ENCODE measurements at places on chromosomes 6 and 20. TPM values are rescaled to one million over a fixed set of nuclear protein-coding genes. Genes with fewer than 3 reads are reported as not detected.

TMEM244 gene
- total RNA-seq = not detected

- DNase-seq = no peak
- H3K4me3 ChIP-seq = no peak overlapping the region
- H3K27ac ChIP-seq = no peak overlapping the region
- H3K36me3 ChIP-seq = no peaks in the 10 kb centered on the region
These were observed 54.1 kb downstream of the ATXN1 start for GRCh38 chr6:16706911-16707783.

DNA sequence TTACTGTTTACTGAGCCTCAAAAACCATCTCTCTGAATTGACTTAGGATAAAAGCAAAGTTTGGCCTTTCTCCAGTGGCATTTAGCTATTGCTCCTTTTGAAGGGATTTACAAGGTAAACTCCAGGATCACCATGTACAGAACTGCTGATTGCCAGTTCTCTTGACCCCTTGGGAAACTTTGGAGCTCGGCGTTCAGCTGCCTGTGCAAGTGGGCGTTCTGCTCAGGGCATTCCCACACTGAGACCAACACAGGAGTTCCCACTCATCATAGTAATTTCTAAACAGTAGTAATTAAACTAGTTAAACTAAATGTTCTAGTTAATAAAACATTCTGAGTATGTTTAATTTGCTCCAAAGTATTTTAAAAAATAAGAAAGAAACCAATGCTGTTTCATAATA is 14.9 kb downstream of the KCNQ5 start:
- DNase-seq = no peak
- no peak overlapping the region for H3K4me3 ChIP-seq
- H3K27ac ChIP-seq = no peak overlapping the region
- peaks cover 2% of the 10 kb centered on the region for H3K27me3 ChIP-seq
- no peaks in the 10 kb centered on the region for H3K36me3 ChIP-seq

DNA sequence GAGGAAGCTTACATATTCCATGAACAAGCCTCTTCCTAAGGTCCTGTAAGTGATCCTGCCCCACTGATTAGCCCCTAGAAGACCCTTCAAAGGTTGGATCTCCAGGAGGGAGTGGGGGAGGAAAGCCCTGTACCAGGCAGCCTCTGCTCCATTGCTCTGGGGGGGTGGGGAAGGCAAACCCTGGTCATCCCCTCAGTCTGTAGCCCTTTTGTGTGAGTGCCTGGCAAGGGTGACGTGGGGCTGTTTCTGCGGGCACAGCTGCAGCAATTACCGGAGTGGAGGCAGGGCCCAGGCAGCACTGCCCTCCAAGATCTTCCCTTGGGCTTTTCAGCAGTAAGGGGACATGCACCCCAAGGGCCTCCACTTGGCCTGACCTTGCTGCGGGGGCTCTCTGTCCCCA is at the start of gene MOG:
MOG (plus strand) TSS at position 295 of the 400 bp plus-strand sequence. CDS start 118 bp downstream, outside the sequence.
- no peaks in the 10 kb centered on the region for H3K36me3 ChIP-seq
- no peak for DNase-seq
- peaks cover 9% of the 10 kb centered on the region for H3K4me1 ChIP-seq
- no peak within 1 kb of the TSS for H3K4me3 ChIP-seq
- no peak within 1 kb of the TSS for H3K27ac ChIP-seq

- DNase-seq = no peak
- H3K4me3 ChIP-seq = no peak overlapping the region
- no peak overlapping the region for H3K27ac ChIP-seq
- peaks cover 1% of the 10 kb centered on the region for H3K27me3 ChIP-seq
These were observed 183.3 kb downstream of the FOXC1 start for GRCh38 chr6:1792989-1793388.

BFSP1 gene
- total RNA-seq = 3.5 TPM

- no peak for DNase-seq
- H3K27ac ChIP-seq = no peak overlapping the region
These were observed 28.0 kb downstream of the IL22RA2 start for GRCh38 chr6:137145421-137145820.

DNA sequence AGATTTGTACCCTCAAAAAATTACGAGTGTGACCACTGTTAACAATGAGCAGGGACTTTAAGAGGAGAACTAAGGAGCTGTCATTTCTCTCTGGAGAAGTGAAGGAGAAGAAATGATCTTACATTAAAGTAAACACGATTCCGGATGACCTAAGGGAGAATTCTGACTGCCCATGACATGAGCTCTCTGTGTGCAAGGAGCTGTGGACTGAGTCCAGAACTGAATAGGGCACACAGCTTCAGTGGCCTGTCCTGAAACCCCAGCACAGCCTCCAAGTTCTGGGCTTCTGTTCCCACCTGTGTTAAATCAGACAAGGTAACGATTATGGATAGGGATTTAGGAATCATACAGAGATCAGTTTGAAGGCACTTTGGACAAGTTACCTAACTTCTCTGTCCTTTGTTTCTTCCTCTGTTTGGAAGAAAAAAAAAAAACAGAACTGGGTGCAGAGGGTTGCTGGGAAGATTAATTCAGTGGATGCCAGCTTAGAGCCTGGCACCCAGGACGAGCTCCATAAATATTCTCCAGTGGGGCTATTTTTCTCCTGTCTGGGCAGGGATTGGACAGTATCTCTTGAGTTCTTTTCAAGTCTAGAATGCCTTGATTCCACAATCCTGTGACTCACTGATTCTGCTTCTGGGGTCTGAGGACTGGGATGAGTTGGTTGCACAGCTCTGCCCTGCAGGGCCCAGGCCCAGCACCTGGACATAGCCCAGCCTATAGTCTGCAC is 65.7 kb downstream of the MRPL14 start:
- H3K36me3 ChIP-seq = no peaks in the 10 kb centered on the region
- no peak for DNase-seq
- peak overlapping the region; percentile 39 for H3K27ac ChIP-seq
- no peak overlapping the region for H3K4me3 ChIP-seq
- H3K27me3 ChIP-seq = peaks cover 12% of the 10 kb centered on the region

SOBP gene
- total RNA-seq = 1.5 TPM

GRCh38 chr6:3794092-3794491 is 42.6 kb upstream of the PXDC1 start:
- no peak overlapping the region for H3K4me3 ChIP-seq
- peaks cover 53% of the 10 kb centered on the region for H3K4me1 ChIP-seq
- no peak for DNase-seq
- no peak overlapping the region for H3K27ac ChIP-seq
- H3K27me3 ChIP-seq = no peaks in the 10 kb centered on the region

- DNase-seq = no peak
- H3K4me3 ChIP-seq = no peak overlapping the region
- no peaks in the 10 kb centered on the region for H3K4me1 ChIP-seq
- no peak overlapping the region for H3K27ac ChIP-seq
- no peaks in the 10 kb centered on the region for H3K36me3 ChIP-seq
- H3K27me3 ChIP-seq = no peaks in the 10 kb centered on the region
These were observed 475 bp downstream of the OR2B6 start for GRCh38 chr6:27957516-27957915.

DNA sequence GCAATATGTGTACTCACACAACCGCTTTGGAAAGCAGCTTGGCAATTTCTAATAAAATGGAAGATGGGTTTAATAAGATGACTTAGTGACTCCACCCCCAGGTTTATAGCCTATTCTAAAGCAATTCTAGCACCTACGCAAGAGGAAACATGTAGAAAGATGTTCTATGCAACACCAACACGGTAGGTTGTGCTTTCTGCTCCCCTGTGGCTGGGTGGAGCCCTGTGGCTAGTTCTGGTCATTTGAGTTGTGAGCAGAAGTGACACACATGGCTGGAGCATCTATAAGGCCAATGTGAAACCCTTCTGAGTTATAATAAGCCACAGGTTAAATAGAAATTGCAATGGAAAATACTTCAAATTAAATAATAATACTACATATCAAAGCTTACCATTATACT is 310.7 kb downstream of the CD83 start:
- DNase-seq = no peak
- H3K36me3 ChIP-seq = no peaks in the 10 kb centered on the region
- no peaks in the 10 kb centered on the region for H3K27me3 ChIP-seq
- peaks cover 20% of the 10 kb centered on the region for H3K4me1 ChIP-seq
- H3K27ac ChIP-seq = no peak overlapping the region

- H3K27ac ChIP-seq = no peak overlapping the region
- H3K36me3 ChIP-seq = no peaks in the 10 kb centered on the region
- no peak overlapping the region for H3K4me3 ChIP-seq
- H3K27me3 ChIP-seq = no peaks in the 10 kb centered on the region
These were observed 69.0 kb upstream of the UST start for GRCh38 chr6:148677594-148678476.

GRCh38 chr6:67141005-67141404 is 1434.0 kb upstream of the EYS start:
- no peaks in the 10 kb centered on the region for H3K27me3 ChIP-seq
- no peak overlapping the region for H3K4me3 ChIP-seq
- H3K27ac ChIP-seq = no peak overlapping the region
- no peaks in the 10 kb centered on the region for H3K36me3 ChIP-seq

GRCh38 chr6:30441171-30441570 is 48.1 kb upstream of the HLA-E start:
- no peaks in the 10 kb centered on the region for H3K4me1 ChIP-seq
- no peak overlapping the region for H3K4me3 ChIP-seq
- peaks cover 2% of the 10 kb centered on the region for H3K27me3 ChIP-seq
- no peaks in the 10 kb centered on the region for H3K36me3 ChIP-seq

MOG gene
- not detected for total RNA-seq

WFDC10B gene
- not detected for total RNA-seq

DNA sequence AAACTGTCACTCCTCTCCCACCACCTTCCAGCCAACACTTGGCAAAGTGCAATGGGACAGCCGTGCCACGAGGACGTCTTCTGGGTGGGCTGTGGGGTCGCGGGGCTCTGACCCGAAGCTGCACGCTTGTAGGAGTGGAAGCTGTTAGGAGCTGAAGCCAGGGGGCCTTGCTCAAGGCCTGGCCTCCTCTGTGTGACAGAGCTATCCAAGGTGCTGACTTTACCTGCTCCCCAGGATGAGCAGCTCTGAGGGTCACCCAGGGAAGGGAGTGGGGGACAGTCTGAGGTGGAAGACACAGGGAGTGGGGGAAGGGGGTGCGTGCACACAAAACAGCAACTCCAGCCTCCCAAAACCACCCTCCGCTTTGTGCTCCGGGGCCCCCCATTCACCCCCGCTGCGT is 17.5 kb upstream of the CHRNA4 start:
- DNase-seq = no peak
- H3K36me3 ChIP-seq = no peaks in the 10 kb centered on the region
- no peak overlapping the region for H3K4me3 ChIP-seq
- peaks cover 3% of the 10 kb centered on the region for H3K4me1 ChIP-seq

- H3K4me3 ChIP-seq = no peak overlapping the region
- H3K4me1 ChIP-seq = no peaks in the 10 kb centered on the region
- no peaks in the 10 kb centered on the region for H3K36me3 ChIP-seq
- no peak overlapping the region for H3K27ac ChIP-seq
These were observed 444.2 kb downstream of the CDH26 start for GRCh38 chr20:60402189-60403058.

C6orf136 gene
- 15.1 TPM for total RNA-seq

DNA sequence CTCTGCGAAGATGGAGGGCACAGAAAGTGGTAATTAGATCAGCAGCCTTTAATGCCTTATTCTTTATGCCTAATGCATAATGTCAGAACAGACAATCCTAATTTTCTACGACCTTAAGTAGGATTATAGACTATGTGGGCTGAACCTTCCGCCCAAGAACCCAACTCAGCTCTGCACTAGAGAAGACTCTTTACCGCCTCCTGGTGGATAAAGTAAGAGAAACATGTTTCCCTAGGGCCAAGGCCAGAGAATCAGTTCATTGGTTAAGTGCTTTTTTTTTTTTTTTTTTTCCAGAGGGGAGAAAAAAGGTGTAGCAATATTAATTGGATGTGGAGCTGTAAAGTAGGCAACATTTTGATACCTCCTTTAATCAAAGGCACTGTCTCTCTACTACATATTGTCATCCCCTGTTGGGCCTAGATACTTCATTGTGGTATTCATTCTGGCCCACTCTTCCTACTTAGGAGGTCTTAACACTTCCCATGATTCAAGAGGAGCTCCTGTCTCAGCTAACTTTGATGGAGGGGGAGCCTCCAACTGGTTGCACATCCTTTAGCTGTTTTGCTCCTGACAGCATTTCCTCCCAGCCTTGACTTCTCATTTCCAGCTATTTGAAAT is 124.9 kb upstream of the NRN1 start:
- no peak overlapping the region for H3K27ac ChIP-seq
- DNase-seq = peak; percentile 23
- no peaks in the 10 kb centered on the region for H3K27me3 ChIP-seq
- H3K4me1 ChIP-seq = peaks cover 5% of the 10 kb centered on the region

- H3K4me3 ChIP-seq = peak overlapping the region; percentile 76
- peak overlapping the region; percentile 82 for H3K27ac ChIP-seq
- DNase-seq = no peak
- H3K27me3 ChIP-seq = peaks cover 21% of the 10 kb centered on the region
- H3K36me3 ChIP-seq = peaks cover 38% of the 10 kb centered on the region
- peaks cover 36% of the 10 kb centered on the region for H3K4me1 ChIP-seq
These were observed 16.5 kb downstream of the PPP1R10 start for GRCh38 chr6:30600451-30600961.

SIM1 gene
- total RNA-seq = 0.41 TPM

POM121L2 gene
- total RNA-seq = 1.3 TPM

DNA sequence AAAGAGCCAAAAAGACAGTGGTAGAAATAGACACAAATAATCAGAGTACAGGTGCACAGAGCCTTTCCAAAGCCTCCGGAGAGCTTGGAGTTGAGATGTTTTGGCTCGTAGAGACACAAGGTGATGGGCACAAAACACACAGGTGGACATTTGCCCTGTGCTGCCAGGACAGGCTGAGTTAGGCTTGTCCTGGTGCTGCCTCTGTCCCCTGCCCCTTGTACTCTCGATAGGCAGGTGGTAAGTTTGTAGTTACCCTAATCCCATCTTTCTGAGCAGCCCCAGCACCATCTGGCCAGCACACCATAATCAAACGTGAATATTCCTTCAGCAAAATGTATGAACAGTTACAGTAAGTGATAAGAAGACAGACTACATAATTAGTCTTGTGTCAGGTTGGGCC is 95.5 kb downstream of the FOXC1 start:
- no peaks in the 10 kb centered on the region for H3K36me3 ChIP-seq
- H3K4me3 ChIP-seq = no peak overlapping the region
- DNase-seq = no peak
- no peaks in the 10 kb centered on the region for H3K27me3 ChIP-seq
- no peak overlapping the region for H3K27ac ChIP-seq
